ENCODE measurements at places on chromosomes 16 and 17. TPM values are rescaled to one million over a fixed set of nuclear protein-coding genes. Genes with fewer than 3 reads are reported as not detected.

KRT13 gene
- not detected for total RNA-seq

GRCh38 chr17:76270127-76270592 lies 5.0 kb downstream of the UBALD2 start:
- DNase-seq = no peak

DNA sequence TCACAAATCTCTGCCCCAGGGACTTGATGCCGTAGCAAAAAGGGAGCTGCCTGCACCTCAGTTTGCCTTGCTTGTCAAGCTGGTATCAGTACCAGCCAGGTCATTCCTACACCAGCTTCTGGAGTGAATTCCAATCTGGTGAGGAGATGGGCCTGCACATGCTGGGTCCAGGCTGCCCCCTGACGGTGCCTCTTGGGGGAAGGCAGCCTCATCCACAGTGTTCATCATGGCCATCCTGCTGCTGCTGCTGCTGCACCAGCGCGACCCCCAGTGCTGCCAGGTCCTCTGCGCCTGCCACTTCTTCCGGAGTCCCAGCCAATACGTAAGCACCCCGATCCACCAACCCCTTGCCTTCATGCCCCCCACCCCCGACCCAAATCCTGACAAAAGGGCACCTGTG lies 8.3 kb downstream of the MRPL27 start:
- DNase-seq = no peak

SLC13A2 gene
- not detected for total RNA-seq

- DNase-seq = peak; percentile 31
These were observed 762 bp downstream of the PYCARD start for GRCh38 chr16:31201582-31202413.

KRT35 gene
- total RNA-seq = not detected

DNA sequence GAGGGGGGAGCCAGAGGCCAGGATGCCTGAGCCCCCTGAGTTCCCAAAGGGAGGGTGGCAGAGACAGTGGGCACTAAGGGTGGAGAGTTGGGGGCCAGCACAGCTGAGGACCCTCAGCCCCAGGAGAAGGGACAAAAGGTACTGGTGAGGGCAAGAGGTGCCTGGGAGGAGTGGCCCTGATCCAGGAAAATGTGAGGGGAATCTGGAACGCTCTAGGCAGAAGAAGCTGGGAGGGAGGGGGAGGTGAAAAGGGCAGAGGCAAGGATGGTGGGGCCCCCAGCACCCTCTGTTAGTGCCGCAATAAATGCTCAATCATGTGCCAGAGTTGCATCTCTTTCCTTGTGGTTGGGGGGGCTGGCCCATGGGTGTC lies 1.1 kb downstream of the TCAP start:
- no peak for DNase-seq

TPSD1 gene
- total RNA-seq = not detected

DNA sequence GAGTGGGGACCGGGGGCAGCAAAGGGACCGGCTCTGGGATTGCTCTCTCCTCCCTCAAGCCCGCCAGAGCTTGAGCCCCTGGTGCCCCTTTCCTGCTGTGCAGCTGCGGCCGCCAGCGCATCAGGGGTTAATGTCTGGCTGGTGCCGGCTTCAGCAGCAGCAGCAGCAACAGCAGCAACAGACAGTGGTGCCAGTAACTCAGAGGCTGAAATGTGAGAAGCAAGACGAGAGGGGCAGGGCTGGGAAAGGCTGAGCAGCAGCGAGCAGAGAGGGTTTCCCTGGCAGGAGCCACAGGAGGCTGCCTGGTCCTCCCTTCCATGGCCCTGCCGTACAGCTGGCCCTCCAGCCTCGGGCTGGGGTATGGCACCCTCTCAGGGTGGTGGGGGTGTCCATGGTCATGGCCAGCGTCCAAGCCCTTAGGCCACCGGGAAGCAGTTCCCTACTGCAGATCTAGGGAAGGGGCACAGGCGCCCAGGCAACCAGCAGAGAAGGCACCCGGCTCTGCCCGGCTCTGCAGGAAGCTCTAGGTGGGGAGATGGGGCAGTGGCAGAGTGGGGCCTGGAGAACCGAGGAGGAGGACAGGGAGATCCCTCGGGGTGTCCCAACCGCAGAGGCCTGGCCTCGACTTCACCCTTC lies 21.1 kb upstream of the TFAP4 start:
- DNase-seq = no peak

DNA sequence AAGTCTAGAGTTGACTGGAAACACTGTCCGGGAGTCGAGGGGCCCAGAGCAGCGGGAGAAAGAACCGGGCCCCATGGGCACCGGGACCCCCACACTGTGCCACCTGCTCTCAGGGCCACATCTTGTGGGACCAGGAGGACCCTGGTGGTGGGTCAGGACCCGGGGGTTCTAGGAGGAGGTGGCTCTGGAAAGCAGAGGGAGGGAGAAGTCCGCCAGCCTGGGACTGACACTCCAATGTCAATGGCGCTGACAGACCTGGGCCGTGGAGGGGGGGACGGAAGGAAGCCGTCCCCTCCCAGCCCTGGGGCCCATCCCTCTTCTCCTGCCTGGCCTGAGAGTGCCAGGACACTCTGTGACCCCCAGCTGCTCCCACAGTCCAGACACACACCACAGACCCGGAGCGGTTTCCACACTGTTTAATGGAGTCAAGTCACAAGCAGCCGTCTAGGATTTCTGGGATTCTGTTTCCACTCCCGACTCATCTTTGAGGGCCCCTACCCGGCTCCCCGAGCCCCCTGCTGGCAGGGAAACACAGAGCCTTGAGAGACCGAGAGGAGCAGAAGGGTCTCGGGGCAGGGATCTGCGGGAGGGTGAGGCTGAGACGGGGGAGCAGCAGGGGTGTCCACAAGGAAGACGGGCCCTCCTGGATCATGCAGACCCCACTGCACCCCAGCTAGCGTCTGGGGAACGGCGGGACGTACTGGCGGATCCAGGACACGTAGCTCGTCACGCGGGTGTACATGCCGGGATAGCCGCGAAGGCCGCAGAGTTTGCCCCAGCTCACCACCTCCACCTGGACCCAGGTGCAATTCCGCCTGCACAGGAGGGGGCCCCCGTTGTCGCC lies 23.5 kb upstream of the UBE2I start:
- DNase-seq = no peak

DNA sequence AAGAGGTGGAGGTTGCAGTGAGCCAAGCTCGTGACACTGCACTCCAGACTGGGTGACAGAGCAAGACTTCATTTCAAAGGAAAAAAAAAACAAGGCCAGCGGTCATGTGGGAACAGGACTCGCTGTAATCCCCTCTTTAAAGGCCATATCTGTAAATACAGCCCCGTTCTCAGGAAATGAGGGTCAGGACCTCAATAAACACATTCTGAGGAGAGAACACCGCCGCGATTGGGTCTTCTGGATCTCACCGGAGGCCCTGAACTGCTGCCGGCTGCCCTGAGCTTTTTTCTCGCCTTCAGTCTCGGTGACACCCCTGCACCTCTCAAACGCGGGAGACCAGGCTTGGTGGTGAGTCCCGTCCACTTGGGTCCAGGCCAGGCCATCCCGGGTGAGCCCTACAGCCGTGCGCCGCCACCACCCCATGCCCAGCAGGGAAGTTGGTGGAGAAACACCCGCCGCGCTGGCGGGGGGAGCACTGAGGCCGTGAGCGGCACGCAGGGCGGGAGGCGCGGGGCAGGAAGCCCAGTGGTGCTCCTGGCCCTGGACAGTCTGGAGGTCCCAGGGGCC lies 28.4 kb downstream of the SLC25A10 start:
- DNase-seq = no peak

CNP gene
- total RNA-seq = 47.2 TPM

C16orf92 gene
- total RNA-seq = not detected

- DNase-seq = no peak
These were observed 168.6 kb downstream of the RGS9 start for GRCh38 chr17:65305778-65306177.

SLC13A5 gene
- total RNA-seq = not detected

GRCh38 chr16:19655242-19655777 lies 62.7 kb downstream of the KNOP1 start:
- DNase-seq = no peak

DNA sequence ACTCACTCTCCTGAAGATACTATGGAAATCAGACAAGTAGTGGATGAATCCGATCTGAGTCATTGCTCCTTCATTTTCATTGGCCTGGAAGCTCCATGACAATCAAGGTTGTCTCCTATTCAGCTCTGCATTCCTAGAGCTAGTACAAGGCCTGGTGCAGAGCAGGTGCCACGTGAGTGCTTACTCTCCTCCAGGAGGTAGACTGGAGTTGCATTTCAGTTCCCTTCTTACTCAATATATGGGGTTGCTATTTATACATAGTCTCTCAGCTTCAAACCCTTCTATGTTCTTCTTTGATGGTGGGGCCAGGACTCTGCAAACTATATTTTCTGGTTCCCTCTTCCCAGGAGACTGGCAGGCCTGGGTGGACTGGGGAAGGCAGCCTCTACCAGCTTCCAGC lies 148.3 kb downstream of the ASIC2 start:
- DNase-seq = no peak

DNA sequence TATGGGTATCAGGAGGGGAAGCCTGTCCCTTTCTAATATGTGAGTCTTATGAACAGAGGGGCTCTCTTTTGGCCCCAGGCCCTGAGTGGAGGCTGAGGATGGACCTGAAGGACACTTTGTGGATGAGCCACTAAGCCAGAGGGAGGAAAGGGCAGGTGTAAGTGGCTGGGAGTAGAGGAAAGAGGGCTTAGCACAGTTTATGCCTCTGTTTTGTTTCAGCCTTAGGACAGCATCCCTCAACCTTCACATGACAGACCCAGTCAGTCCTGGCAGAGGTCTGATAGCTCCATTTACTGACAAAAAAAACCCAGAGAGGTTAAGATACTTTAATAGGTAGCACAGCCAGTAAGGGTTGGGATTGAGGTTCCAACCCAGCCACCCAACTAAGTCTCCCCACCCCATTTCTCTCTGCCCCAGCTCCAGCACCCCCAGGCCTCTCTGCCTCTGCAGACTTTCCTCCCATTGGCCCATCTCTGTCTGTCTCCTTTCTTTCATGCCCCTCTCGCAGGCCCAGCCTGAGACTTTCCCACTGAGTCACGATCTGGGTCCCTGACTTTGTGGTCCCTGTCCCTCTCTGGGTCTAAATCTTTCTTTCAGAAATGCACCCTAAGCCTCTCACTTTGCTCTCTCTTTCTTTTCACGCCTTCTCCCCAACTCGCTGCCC lies 4.7 kb upstream of the TBX21 start:
- no peak for DNase-seq

GRCh38 chr16:66717776-66718175 lies 21.2 kb upstream of the CMTM4 start:
- DNase-seq = no peak

MYL4 gene
- not detected for total RNA-seq

GTF3C1 gene
- total RNA-seq = 52.3 TPM

DNA sequence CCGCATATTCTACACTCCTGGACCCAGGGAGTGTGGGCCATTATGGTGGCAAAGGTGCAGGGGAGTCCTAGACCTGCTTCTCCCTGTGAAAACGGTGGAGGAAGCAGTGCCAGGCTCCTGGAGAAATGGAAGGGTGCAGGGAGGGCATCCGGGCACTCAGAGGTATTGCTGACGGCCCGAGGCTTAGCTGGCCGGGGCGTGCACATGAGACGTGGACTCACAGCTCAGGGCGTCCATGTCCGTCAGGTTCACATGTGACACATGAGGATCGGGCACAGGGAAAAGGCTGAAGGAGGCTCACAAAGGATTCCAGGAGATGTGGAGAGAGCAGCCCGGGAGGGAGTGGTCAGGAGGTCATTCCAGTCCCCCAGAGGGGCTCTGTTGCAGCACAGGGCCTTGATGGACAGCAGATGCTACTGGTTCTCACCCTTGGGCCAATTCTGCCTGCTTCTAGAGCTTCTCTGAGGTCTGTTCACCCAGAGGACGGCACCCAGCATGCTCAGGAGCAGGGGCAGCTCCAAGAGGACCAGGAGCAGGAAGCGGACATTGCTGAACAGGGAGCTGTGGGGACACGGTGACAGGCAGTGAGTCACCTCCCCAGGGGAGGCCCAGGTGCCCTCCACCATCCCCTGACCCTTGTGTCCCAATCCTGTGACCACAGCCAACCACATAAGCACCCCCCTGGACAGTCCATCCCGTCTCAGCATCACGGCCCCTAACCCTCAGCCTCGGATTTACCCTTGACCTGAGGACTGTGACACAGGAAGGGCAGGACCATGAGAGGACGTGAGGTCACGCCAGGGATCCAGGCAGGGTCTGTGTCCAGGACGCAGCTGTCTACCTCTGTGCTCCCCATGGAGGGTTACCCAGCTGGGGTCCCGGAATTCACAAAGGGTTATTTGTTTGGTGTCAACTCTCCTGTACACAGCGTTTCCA lies 4.5 kb downstream of the CD300C start:
- DNase-seq = no peak

GRCh38 chr16:82524976-82525375 lies 101.8 kb upstream of the CDH13 start:
- no peak for DNase-seq

DNA sequence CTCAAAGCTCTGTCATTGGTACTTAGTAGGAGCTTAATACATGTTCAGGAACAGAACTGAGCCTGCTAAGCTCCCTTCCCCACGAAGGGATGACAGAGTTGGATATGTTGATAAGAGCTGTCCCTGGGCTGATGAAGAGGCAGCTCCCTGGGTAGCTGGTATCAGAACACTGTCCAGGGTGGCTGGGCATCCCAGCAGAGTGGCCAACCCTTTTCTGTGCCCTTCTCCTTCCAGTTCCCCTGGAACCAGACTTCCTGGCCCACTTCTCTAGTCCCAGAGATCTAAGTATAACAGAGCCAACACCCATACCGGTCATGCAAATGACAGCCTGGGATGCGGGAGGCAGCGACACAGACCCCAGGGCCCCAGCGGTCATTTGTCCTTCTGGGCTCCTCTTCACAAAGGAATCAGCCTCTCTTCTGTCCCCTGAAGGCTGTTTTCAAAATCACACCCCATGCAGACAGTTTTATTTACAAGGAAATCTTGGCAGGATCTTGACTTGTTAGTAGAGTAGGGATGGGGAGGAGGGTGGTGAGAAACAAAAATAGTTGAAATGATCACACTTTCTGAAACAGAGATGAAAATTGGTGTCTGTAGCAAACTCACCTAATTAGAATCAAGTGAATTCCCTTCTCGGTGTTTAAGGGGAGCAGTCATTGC lies 1.4 kb upstream of the RHBDL3 start:
- DNase-seq = no peak

GRCh38 chr16:1964506-1965395 lies at the start of gene RPS2:
TSS of gene RPS2 (minus strand) at chr16:1964826. CDS start at chr16:1964625, 201 bp downstream.
- peak; percentile 95 for DNase-seq

- no peak for DNase-seq
These were observed 10.3 kb upstream of the LGALS9 start for GRCh38 chr17:27620721-27621120.

DNA sequence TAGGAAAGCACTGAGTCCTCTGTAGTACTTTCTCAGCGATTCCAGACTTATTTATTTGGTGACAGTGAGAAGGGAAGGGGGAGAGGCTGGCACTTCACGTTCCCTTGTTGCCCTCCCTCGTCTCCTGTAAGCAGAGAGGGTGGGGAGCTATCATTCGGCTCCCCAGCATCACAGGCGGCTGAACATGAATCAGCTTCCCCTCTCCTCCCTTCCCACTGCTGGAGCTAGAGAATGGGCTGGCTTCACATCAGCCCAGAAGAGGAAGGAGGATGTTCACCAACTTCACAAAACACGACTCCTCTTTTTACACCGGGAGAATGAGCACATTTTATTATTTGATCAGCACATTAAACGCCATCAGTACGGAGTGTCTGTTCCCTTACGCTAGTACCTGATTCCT lies 6.7 kb upstream of the CMIP start:
- DNase-seq = no peak

CASKIN2 gene
- 1.2 TPM for total RNA-seq

GRCh38 chr16:79042886-79043285 lies 557.7 kb downstream of the MAF start:
- no peak for DNase-seq

GRCh38 chr17:49338883-49339282 lies 23.2 kb downstream of the ZNF652 start:
- no peak for DNase-seq

All from activated B cell treated with CpG ODN at 0.5 μM for 24 hours (primary cell).